ENCODE measurements at places on chromosomes 2 and 18. TPM values are rescaled to one million over a fixed set of nuclear protein-coding genes. Genes with fewer than 3 reads are reported as not detected.

Gene TUBA4B
- total RNA-seq, result not detected

Gene GRHL1
- 1.4 TPM for total RNA-seq

Gene NTSR2
- total RNA-seq, result not detected

Gene MORN2
- total RNA-seq, result 4.7 TPM

Gene SOWAHC
- 1.7 TPM for total RNA-seq

All from activated T-helper 2 cell treated with anti-CD3 and anti-CD28 coated beads, Interferon-gamma antibody, Interleukin-2, Interleukin-4, amounts not matched to agents 10 μg/mL and 5 μg/mL and 100 μg/mL, durations not matched to agents 14 hours and 24 hours and 36 hours (primary cell).